ENCODE measurements at places on chromosomes 7 and 10.

DNA sequence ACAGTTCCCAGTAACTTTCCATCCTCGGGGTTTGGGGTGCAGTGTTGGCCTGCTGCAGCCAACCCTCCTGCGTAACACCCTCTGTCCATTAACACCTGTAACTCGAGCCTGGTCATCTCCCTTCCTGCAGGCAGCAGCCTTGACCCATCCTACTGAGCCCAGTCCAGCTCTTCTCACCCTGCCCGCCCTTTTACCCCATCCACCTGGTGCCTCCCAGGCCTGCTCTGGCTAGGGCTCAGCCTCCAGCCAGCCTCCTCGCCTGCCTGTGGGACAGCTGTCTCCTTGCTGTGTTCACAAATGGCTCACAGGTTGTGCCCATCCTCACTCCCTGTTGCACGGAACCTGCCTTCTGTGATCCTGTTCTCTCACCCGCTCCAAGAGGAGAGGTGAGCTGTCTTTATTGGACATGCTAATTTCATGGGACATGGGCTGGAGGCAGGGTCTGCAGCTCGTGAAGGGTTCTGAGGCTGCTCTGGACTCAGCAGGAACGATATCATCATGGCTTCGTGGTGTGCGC is 277.2 kb upstream of the TCERG1L start:
- DNase-seq = no peak
- no peak overlapping the region for H3K27ac ChIP-seq
- peaks cover 2% of the 10 kb centered on the region for H3K4me1 ChIP-seq
- no peaks in the 10 kb centered on the region for H3K36me3 ChIP-seq
- no peak overlapping the region for H3K4me3 ChIP-seq

- H3K27ac ChIP-seq = no peak overlapping the region
- no peaks in the 10 kb centered on the region for H3K27me3 ChIP-seq
- no peaks in the 10 kb centered on the region for H3K36me3 ChIP-seq
- DNase-seq = no peak
- no peak overlapping the region for H3K4me3 ChIP-seq
These were observed 256.3 kb downstream of the SORCS1 start for GRCh38 chr10:106908225-106908624.

DNA sequence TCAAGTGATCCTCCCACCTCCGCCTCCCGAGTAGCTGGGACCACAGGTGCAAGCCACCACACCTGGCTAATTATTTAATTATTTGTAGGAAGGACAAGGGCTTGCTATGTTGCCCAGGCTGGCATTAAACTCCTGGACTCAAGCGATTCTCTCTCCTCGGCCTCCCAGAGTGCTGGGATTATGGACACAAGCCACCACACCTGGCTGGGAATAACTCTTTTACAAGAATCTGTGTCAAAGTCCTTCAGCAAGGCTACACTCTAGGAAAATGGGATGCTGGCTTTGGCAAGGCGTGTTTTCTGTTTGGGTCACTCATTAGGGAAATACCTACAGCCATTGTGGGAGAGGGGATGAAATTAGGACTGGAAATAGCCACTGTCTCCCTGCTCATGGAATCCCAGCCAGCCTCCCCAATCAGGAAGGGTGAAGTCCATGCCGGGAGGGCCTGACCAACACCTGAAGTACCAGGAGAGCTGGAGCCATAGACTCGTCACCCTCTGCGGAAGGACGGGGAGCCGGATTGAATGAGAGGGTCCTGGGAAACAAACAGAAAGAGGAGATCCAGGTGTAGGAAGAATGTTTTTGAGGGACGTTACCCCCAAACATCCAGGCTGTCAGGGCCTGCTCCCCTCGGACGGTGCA is 72.2 kb upstream of the MYL10 start:
- H3K27me3 ChIP-seq = no peaks in the 10 kb centered on the region
- no peaks in the 10 kb centered on the region for H3K4me1 ChIP-seq

- no peak for DNase-seq
- H3K27ac ChIP-seq = no peak overlapping the region
- peaks cover 15% of the 10 kb centered on the region for H3K27me3 ChIP-seq
- H3K4me1 ChIP-seq = no peaks in the 10 kb centered on the region
These were observed 87.5 kb downstream of the COBL start for GRCh38 chr7:51229106-51229537.

GRCh38 chr10:114172776-114173602 is 1.0 kb downstream of the CCDC186 start:
- H3K27ac ChIP-seq = peak overlapping the region; percentile 94
- H3K27me3 ChIP-seq = no peaks in the 10 kb centered on the region
- peak; percentile 17 for DNase-seq
- peak overlapping the region; percentile 97 for H3K4me3 ChIP-seq

GRCh38 chr10:96369890-96370583 is 11.2 kb upstream of the OPALIN start:
- no peak overlapping the region for H3K4me3 ChIP-seq
- peaks cover 6% of the 10 kb centered on the region for H3K4me1 ChIP-seq
- H3K27me3 ChIP-seq = no peaks in the 10 kb centered on the region
- no peak for DNase-seq
- no peak overlapping the region for H3K27ac ChIP-seq

- no peak overlapping the region for H3K27ac ChIP-seq
- peaks cover 24% of the 10 kb centered on the region for H3K4me1 ChIP-seq
- H3K36me3 ChIP-seq = no peaks in the 10 kb centered on the region
These were observed 5.7 kb upstream of the GOT1 start for GRCh38 chr10:99435986-99436638.

GRCh38 chr7:127937066-127937680 is 94.1 kb downstream of the LRRC4 start:
- no peak overlapping the region for H3K4me3 ChIP-seq
- H3K36me3 ChIP-seq = no peaks in the 10 kb centered on the region
- H3K27ac ChIP-seq = no peak overlapping the region
- DNase-seq = no peak
- no peaks in the 10 kb centered on the region for H3K4me1 ChIP-seq

- no peak overlapping the region for H3K27ac ChIP-seq
- H3K27me3 ChIP-seq = no peaks in the 10 kb centered on the region
- no peak for DNase-seq
These were observed 114.5 kb downstream of the HIP1 start for GRCh38 chr7:75624134-75624832.

GRCh38 chr7:151673216-151673615 is 153.5 kb upstream of the RHEB start:
- H3K27ac ChIP-seq = no peak overlapping the region
- no peaks in the 10 kb centered on the region for H3K27me3 ChIP-seq
- H3K36me3 ChIP-seq = peaks cover 28% of the 10 kb centered on the region

DNA sequence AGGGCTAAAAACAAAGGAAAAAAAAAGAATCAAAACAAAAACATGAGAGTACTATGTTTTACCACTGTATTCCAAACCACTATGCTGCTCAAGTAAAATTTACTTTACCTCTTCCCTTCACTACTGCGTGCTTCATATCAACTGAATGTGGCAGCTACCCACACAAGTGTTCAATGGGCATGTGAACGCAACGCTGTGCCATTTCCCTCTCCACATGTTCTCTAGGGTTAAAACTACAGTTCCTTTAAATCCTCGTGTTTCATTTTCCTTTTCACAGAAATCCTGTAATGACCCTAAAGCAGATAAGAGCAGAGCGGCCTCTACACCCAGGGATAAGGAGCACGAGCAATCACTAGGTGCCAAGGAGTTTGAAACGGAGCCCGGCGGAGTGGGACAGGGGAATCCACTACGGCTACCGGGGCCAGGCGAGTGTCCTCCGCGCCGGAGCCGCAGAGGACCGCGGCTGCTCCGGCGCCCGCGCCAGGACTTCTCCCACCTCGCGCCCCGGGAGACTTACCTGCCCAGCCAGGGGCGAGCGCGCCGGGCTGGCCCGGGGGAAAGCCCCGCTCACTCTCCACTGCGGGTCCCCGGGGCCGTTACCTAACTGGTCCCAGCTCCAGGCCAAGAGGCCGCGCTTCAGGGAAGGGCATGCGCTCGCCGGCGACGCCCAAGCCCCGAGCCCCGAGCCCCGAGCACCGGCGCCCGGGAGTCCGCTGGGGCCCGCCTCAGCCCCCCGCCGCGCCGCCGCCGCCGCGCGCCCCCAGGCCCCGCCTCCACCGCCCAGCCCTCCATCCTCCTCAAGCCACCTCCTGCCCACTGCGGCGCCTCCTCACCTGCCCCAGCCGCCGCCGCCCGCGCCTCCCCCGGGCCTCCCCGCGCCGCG is 711 bp downstream of the NAMPT start:
- H3K27me3 ChIP-seq = no peaks in the 10 kb centered on the region
- peak overlapping the region; percentile 90 for H3K27ac ChIP-seq
- peak overlapping the region; percentile 98 for H3K4me3 ChIP-seq
- DNase-seq = peak; percentile 8
- no peaks in the 10 kb centered on the region for H3K36me3 ChIP-seq

- H3K4me1 ChIP-seq = peaks cover 8% of the 10 kb centered on the region
- no peak for DNase-seq
- H3K4me3 ChIP-seq = peak within 1 kb of the TSS; percentile 46
- H3K36me3 ChIP-seq = peaks cover 10% of the 10 kb centered on the region
These were observed at the start of gene PPP1R9A for GRCh38 chr7:94907026-94907810. Gene PPP1R9A, plus strand, starts transcription at chr7:94907594. Its CDS starts 2,520 bp downstream, at chr7:94910114.

DNA sequence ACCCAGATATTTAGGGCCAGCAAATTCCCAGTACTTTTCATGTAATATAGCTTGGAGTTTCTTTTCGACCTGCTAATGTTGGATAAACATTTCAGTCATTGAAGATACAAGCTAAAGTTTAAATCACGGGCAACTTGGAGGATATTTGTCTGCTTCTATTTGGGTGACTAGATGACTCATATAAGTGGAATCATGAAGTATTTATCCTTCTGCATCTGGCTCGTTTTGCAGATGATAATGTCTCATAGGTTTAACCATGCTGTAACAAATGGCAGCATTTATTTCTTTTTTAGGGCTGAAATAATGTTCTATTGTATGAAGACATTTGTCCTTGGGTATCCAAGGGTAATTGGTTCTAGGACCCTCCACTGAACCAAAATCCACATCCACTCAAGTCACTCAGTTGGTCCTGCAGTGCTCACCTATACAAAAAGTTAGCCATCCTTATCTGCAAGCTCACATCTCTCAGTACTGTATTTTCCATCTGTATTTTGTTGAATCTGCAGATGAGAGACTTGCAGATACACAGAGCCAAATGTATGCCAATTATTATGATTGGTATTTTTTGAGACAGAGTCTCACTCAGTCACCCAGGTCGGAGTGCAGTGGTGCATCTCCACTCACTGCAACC is 187.2 kb upstream of the CSTF2T start:
- H3K36me3 ChIP-seq = no peaks in the 10 kb centered on the region
- no peaks in the 10 kb centered on the region for H3K4me1 ChIP-seq
- DNase-seq = no peak
- H3K27ac ChIP-seq = no peak overlapping the region

GRCh38 chr10:129046962-129047361 is 420.1 kb upstream of the MGMT start:
- no peak overlapping the region for H3K4me3 ChIP-seq
- H3K27ac ChIP-seq = no peak overlapping the region
- peaks cover 8% of the 10 kb centered on the region for H3K27me3 ChIP-seq
- H3K4me1 ChIP-seq = peaks cover 18% of the 10 kb centered on the region
- no peak for DNase-seq

DNA sequence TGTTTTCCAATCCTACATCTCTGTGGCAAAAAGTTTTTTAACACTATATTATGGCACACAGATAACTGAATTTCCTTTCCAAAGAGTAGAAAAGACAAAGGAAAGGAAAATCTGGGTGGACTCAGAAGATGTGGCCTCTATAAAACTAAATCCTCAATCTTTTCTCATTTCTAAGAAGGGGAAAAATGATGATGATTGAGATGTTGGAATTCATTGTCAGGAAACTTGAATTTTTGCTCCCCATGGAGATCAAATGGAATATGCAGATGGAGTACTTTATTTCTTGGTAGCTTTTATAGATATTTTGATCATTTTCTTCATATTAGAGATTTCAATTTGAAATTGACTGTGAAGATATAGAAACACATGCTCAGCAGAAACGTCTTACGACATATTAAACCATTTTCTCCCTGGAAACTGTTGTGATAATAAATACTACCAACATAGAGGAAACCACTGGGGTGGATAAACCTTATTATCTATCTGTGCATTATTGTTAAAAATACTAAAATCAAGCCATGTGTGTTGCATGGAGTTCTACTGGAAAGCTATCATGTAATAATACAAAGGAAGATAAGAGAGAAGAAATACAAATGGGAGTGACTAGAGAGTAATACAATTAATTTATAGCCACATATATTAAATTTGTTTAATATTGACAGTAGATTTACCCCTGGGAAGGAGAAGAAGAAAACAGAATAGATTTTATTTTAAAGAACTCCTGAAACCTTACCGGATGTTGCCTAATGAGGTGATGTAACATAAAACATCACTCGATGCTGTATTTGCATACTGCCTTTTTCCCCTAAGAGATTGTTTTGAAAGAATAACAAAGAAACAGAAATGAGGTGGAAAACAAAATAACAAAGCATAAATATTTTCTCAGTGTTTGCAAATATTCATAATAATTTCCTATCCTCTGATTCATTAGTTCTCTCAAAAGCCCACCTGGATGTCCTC is 931.2 kb upstream of the C7orf33 start:
- H3K27me3 ChIP-seq = no peaks in the 10 kb centered on the region
- H3K4me1 ChIP-seq = no peaks in the 10 kb centered on the region
- DNase-seq = no peak
- H3K36me3 ChIP-seq = no peaks in the 10 kb centered on the region
- no peak overlapping the region for H3K4me3 ChIP-seq

- peaks cover 26% of the 10 kb centered on the region for H3K4me1 ChIP-seq
- H3K27ac ChIP-seq = peak overlapping the region; percentile 75
- H3K36me3 ChIP-seq = peaks cover 37% of the 10 kb centered on the region
- H3K4me3 ChIP-seq = no peak overlapping the region
These were observed 277.8 kb downstream of the CELF2 start for GRCh38 chr10:11295492-11295891.

DNA sequence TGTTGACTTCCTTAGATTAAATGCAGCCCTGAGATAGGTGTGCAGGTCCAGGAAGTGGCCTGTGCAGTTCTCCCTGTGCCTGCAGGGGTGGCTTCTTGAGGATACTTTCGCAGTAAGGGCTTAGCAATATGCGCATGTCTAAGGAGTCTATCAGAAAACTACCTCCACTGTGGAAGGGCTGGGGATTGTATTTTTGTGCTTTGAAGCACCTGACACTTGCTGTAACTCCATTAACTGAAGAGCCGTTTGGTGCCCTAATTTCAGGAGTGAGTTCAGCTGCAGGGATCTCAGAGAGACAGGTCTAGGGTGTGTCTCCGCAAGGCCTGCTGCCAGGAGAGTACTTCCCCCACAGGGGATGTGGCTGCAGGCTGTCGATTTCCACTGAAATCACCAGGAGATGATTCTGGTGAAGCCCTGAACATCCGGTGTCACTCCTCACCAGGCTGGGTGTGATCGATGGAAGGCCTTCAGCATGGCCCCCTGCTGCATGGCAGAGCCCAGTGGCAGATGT is 35.5 kb downstream of the IKZF1 start:
- no peak overlapping the region for H3K27ac ChIP-seq
- peak; percentile 70 for DNase-seq
- no peaks in the 10 kb centered on the region for H3K27me3 ChIP-seq
- H3K36me3 ChIP-seq = peaks cover 19% of the 10 kb centered on the region
- H3K4me3 ChIP-seq = no peak overlapping the region

- no peaks in the 10 kb centered on the region for H3K27me3 ChIP-seq
- H3K4me1 ChIP-seq = peaks cover 84% of the 10 kb centered on the region
- H3K4me3 ChIP-seq = no peak overlapping the region
- H3K36me3 ChIP-seq = no peaks in the 10 kb centered on the region
- DNase-seq = no peak
- no peak overlapping the region for H3K27ac ChIP-seq
These were observed 13.5 kb downstream of the SFMBT2 start for GRCh38 chr10:7397049-7398035.
